Activated CD4-positive, alpha-beta T cell treated with anti-CD3 and anti-CD28 coated beads for 1 hour (primary cell): ENCODE measurements at places on chromosomes 7 and 10.

DNA sequence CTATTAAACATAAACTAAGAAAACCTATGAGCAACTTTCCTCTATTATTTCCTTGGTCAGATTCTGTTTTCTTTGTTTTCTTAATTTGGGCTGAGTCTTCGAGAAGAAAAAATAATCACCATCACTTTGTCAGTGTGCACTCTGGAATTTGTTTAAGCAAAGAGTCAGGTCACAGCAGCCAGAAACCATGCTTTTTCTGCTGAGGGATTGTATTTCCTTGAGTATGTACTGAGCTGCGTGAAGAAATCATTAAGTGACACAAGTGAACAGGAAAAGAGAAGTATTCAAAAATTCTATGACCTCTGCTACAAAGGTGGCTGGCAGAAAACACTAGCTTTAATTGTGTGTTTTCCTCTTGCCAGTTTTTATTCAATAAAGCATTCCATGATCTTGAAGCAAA is 249.6 kb downstream of the VTI1A start:
- DNase-seq, result no peak

GRCh38 chr7:133613250-133613790 is 360.4 kb downstream of the EXOC4 start:
- no peak for DNase-seq

DNA sequence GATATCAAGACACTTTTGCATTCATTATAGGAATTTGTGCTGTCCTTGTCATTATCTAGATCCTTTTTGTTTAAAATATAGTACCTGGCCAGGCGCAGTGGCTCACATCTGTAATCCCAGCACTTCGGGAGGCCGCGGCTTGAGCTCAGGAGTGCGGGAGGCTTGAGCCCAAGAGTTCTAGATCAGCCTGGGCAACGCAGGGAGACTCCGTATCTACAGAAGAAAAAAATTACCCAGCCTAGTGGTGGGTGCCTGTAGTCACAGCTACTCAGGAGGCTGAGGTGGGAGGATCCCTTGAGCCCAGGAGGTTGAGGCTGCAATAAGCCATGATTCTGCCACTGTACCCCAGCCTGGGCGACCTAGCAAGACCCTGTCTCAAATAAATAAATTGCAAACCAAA is 621 bp upstream of the MORN4 start:
- DNase-seq, result no peak

DNA sequence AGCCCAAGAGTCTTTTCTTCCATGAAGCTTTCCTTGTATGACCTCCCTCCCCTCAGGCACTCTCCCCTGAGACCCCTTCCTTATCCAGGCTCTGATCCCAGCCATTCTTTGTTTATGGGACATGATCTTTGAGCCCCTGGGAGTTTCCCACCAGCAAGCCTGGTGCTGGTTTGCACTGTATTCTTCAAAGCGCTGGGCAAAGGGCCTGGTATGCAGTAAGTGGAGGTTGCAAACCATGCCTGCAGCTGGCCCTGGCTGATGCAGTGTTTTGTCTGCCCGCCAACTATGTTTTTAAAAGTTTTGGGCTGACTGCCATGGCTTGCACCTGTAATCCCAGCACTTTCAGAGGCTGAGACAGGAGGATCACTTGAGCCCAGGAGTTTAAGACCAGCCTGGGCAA is 6.8 kb upstream of the NODAL start:
- DNase-seq, result no peak

DNA sequence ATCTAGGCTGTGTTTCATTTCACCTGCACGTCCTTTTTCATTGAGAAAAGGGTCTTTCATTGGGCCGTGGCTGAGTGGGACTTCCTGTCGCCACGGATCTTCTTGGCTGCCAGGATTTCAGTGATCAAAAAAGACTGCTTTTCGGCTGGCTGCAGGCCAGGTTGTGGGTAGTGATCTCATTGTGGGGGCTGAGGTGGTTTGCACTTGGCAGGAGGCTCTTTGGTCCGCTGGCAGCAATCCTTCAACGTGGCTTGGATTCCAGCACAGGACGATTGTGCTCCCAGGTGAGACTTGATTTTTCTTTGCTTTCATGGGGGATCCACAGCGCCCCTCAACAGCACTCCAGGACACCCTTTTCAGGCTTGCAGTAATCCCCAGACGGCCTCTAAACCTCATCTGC is 29.0 kb upstream of the ZNF273 start:
- no peak for DNase-seq

GRCh38 chr7:39749177-39749576 is 125.8 kb downstream of the RALA start:
- DNase-seq, result no peak

DNA sequence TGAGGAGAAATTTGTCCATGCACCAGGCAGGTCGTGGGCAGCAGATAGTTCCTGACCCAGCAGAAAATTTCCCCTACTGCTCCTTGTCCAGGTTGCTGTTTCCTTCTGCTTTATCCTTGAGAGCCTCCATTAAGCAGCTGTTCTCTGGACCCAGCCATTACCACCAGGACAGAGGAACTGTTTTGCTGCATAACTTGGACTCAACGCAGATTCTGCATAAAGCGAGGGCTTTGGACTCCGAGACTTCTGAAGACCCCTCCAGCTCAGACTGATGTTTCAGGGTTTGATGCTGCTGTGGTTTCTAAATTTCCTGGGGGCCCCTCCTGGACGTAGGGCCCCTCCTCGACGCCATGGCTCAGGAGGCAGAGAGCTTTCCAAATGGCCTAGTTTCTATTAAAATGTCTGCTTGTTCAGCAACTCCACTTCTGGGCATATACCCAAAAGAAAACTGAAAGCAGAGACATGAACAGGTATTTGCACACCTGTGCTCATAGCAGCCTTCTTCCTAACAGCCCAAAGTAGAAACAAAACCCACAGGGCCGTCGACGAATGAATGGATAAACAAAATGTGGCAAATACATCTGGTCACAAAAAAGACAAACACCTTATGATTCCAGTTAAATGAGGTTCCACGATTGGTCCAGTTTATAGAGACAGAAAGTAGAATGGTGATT is 28.3 kb upstream of the LMTK2 start:
- no peak for DNase-seq

DNA sequence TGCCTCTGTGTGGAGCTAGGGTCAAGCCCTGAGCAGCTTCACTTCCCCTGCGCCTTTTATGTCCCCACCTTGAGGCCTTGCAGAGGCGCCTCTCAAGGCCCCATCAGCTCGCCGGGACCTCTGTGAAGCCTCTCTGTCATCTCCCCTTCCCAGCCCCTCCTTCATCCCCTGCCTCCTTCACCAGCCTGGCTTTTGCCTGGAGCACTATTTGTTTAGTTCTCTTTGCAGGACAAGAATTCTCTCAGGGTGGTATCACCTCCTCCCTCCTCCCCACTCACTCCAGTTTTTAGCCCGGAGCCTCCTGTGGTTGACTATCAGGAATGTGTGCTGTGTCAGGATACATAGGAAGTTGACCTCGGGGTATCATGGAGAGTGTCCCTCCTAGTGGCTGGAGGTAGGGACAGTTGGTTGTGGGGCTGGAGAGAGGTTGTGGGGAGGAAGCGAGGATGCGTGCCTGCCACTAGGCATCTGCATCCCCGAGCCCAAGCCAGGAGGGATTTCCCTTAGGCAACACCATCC is 89.8 kb upstream of the ANLN start:
- no peak for DNase-seq

GRCh38 chr7:123901101-123901500 is 23.9 kb upstream of the SPAM1 start:
- no peak for DNase-seq

GRCh38 chr7:47074702-47075153 is 507.2 kb downstream of the TNS3 start:
- DNase-seq, result no peak

GRCh38 chr7:1024331-1024841 is 20.0 kb upstream of the GPR146 start:
- no peak for DNase-seq

- no peak for DNase-seq
These were observed 65.5 kb downstream of the MKX start for GRCh38 chr10:27680006-27680557.

DNA sequence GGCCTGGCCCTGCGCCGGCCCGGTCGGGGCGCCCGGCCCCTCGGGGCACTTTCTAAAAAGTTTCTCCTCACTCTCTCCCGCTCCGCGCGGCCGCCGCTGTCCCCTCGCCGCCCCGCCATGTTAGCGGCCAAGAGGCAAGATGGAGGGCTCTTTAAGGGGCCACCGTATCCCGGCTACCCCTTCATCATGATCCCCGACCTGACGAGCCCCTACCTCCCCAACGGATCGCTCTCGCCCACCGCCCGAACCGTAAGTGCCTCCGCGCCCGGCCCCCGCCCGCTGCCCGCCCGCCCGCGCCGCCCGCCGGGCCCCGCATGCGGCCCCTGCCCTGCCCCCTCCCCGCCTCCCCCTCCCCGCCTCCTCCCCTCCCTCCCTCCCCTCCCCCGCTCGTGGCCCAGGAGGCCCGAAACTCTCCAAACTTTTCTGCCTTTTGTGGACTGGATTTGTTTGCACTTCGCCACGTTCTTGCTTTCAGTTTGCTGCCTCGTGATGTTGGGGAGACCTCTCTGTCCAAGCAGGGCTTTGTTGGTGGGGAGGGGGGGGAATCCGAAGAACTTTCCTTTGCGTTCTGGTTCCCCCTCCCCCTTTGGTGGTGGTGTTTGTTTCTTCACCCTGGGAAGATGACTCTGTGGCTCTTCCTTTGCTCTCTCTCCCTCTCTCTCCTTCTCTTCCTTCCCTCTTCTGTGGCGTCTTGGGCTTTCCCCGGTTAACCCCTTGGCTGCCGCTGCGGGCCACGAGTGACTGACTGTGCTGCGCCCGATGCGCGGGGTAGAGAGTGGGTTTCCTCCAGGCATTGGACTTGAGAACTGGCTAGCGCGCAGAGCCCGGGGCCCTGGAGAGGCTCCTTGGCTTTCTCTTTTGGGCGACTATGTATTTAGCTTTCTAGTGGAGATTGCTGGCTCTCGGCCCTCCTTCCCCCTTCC is 1.6 kb downstream of the TCF7L2 start:
- DNase-seq, result peak; percentile 13

- DNase-seq, result no peak
These were observed 108.9 kb downstream of the RNLS start for GRCh38 chr10:88473989-88474883.

DNA sequence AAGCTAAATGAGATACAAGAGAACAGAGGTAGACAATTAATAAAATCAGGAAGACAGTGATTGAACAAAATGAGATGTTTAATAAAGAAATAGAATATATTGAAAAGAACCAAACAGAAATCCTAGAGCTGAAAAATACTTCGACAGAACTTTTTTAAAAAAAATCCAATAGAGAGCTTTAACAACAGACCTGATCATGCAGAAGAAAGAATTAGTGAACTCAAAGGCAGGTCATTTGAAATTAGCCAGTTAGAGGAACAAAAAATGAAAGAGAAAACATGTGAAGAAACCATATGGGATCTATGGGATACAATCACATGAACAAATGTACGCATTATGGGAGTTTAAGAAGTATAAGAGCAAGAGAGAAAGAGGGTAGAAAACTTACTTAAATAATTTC is 37.3 kb upstream of the ADRA2A start:
- DNase-seq, result no peak

- DNase-seq, result no peak
These were observed 249.8 kb downstream of the NSUN6 start for GRCh38 chr10:18401416-18402195.

- DNase-seq, result no peak
These were observed 6.6 kb downstream of the AFAP1L2 start for GRCh38 chr10:114397651-114398145.

DNA sequence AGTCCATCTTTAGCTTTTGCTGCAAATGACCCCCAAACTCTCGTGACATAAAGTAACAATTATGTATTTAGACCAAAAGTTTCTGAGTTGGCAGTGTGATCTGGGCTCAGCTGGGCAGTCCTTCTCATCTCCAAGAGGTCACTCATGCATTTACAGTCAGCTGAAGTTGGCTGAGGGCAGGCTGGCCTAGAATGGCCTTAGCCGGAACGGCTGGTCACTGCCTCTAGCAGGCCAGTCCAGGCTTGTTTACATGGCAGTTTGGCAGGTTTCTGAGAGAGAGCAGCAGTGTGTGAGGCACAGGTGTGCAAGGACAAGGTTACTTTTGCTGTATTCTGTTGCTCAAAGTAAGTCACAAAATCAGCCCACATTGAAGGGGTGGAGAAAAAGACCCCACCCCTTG is 200.0 kb upstream of the AGK start:
- no peak for DNase-seq

DNA sequence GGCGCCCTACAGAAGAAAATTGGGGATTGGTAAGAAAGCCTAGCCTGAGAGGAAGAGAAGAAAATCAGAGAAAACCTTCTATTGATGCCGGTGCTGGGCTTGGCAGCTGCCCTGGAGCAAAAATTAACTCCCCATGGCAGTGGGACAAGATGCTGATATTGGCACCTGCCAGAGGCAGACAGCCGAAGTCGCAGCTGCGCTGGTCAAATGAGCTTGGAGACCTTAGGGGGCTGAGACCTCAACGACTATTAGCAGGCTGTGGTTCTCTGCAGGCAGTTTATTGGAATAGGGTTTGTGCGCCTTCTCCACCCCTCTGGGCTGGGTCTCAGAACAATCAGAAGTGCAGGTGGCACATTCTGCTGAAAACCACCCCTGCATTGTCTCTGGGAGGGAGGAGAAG is 213.7 kb downstream of the GFRA1 start:
- DNase-seq, result no peak
